ENCODE measurements at places on chromosomes 5 and 9.

DNA sequence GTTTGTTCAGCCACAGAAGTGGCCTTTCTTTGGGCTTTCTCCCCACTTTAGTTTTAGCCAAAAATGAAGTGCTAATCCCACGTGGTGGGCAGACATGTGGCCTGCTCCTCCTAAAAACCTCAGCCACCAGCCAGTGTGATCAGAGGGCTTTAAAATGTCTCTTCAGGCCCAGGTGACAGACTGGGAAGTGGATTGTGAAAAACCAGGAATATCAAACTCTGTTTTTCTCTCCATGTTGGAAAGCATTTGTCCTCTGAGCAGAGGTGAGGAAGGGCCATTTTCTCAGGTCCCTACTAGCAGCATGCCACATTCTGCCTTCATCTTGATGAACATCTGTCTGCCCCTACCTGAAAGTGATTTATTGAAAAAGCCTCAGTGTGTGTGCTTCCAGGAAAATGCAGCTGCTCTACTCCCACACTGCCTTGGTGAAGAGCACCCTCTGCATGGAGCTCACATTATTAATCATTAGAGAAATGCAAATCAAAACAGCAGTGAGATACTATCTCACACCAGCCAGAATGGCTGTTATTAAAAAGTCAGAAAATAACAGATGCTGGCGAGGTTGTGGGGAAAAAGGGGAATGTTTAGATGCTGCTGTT, 181.2 kb upstream of the DMAC1 start:
- no peak for DNase-seq

DNA sequence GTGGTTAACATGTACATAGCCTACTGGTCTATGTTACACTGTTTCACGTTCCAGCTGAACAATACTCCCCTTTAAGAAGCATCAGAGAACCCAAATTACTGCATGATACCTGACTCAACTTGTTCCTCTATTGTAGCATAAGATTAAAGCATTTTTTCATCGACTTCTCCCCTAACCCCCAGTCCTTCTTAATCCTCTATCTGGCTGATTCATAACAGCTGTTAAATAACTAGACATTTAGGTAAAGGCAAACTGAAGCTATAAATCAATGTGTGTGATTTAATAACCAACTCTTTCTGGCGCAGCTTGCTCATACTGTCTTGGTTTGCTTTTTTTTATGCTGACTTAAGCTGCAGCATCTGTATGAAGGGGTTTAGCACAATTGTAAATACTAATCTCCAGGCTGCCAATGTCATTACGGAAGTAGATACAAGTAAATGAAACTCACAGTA, 94.2 kb upstream of the MTAP start:
- no peak for DNase-seq

DNA sequence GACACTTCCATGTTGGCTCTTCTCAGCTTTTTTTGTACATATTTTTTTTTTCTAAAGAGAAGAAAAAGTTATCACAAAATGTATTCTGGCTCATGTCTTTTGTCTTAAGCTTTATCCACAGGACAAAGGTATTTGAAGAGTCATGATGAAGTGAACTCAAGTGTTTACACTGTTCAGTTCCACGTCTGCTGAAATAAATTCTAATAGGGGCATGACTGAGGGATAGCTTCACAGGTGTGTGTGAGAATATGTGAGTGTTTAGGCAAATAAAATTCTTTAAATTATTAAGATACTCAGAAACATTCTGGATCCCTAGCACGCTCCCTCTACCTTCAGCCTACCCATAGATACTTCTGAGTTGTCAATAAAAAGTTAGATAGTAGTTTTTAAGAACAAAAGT, 59.8 kb downstream of the BAAT start:
- DNase-seq, result no peak

DNA sequence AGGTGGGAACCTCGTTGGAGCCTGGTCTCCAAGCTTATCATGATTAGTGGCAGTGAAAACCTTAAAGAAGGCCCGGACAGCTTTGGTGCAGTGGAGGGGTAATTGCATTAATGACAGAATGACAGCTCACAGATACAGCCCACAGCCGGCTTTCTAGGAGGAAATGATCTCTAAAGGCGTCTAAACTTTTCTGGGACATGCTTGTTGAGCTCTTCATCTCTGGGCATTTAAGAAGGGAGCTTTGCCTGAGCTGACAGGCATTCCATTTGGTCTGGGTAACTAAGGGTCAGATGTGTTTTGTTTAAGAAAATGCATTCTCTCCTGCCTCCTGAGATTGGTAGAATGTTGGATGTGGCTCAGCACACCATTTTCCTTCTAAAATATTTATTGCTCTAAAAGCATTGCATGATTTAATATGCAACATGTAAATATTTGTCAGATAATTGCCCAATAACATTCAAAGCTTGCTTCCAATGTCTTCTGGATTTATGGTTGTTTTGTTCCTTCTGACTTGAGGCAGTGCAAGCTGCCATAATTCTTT, 4.0 kb downstream of the ANKRD33B start:
- no peak for DNase-seq

DNA sequence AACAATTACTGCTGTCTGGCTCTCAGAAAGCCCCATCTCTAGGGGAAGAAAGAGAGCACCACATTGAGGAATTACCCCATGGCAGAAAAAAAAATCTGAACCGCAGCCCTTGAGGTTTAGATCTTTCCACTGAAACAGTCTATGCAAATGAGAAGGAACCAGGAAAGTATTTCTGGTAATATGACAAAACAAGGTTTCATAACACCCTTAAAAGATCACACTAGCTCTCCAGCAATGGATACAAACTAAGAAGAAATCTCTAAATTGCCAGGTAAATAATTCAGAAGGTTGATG, 427.1 kb downstream of the PRELID2 start:
- no peak for DNase-seq

- DNase-seq, result no peak
Measured at GRCh38 chr9:130937146-130938076, 1.6 kb downstream of the FIBCD1 start.

- peak; percentile 37 for DNase-seq
Measured at GRCh38 chr5:139982975-139983240, 60.2 kb downstream of the NRG2 start.

GRCh38 chr9:21804331-21804730, 1.9 kb downstream of the MTAP start:
- no peak for DNase-seq

- DNase-seq, result no peak
Measured at GRCh38 chr9:136493567-136493971, 10.7 kb upstream of the SEC16A start.

- no peak for DNase-seq
Measured at GRCh38 chr5:171934586-171934985, 71.9 kb downstream of the FBXW11 start.

DNA sequence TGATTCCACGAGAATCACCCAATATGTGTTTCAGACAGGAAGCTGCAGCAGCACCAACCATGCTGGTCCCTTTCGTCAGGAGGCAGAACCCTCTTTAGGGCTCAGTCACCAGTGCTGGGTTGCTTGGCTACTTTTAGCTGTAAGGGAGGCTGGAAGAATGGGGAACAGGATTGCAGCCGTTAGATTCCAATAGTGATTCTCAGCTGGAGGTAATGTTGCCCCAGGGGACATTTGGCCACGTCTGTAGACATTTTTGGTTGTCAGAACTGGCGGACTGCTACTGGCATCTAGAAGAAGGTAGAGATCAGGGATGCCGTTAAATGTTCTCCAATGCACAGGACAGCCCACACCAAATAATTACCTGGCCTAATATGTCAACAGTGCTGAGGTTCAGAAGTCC, 81.8 kb downstream of the ANKRD33B start:
- no peak for DNase-seq

GRCh38 chr9:88198341-88198807, 60.1 kb upstream of the SPATA31C2 start:
- peak; percentile 39 for DNase-seq
